Stimulated activated CD4-positive, alpha-beta T cell treated with anti-CD3 and anti-CD28 coated beads, TNF-alpha, amount 100 ng/mL, for 48 hours (primary cell): ENCODE measurements at places on chromosomes 13 and 19.
A peak's percentile ranks its signal among the peaks of the same experiment; 100 is the strongest.

DNA sequence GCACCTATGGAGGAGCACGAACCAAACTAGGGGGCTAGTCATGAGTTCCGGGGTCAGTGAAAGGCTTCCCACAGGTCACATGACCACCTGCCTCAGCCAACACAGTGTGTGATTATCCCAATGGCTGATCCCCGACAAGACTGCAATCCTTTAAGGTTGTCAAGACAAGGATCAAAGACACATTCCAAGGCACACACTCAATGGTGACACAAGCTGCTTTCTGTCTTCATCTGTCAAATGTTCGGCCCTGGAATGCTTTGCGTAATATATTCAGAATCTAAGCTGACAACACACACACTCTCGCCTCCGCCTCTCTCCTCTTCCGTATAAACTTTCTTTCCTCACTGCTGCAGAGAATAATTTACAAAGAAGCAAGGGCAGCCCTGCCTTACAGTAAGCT is 11.7 kb downstream of the RANBP3 start:
- DNase-seq, result no peak

GRCh38 chr19:38201731-38202130 is 22.3 kb downstream of the DPF1 start:
- no peak for DNase-seq

DNA sequence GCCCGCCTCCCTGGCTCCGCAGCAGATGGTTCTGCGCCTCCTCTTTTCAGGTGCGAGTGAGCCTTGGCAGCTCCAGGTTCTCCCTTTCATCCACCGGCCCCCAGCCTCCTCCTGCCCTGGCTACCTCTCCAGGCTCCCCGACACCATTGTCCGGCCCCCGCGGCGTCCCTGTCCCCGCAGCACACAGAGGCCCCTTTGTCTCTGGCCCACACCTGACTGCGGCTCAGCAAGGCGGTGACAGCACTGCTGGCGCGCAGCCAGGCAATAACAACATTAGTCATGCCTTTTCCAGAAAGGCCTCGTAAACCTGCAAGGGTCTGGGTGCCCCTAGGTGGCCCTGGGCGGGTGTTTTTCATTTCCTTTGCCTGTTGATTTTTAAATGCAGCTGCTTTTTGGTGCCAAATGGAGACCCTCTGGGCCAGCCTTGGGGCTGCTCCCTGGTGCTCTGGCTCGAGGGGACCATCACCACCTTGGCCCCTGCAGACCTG is 73.2 kb upstream of the MEDAG start:
- peak; percentile 60 for DNase-seq

DNA sequence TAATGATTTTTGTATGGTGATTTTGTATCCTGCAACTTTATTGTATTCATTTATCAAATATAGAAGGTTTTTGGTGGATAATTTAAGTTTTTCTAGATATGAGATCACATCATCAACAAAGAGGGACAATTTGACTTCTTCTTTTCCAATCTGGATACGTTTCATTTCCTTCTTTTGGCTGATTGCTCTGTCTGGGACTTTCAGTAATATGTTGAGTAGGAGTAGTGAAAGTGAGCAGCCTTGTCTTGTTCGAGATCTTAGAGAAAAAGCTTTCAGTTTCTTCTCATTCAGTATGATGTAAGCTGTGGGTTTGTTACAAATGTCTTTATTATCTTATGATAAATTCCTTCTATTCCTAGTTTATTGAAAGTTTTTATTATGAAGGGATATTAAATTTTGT is 352.0 kb upstream of the DACH1 start:
- DNase-seq, result no peak

DNA sequence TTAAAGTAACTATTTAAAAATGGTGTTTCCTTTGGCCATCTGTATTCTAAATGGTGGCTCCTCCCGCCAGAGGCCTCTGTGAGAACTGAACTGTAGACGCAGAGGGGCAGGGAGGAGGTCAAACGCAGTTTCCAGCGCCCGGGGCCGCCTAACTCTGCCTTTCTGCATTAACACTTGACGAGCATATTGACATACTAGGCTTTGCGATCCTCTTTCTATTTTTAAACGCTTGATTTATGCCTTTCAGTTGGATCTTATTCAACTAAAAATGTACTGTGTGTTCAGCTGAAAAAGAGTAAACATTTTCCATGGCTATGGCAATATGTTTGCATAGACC is 74.7 kb downstream of the SPACA7 start:
- no peak for DNase-seq

- DNase-seq, result no peak
Measured at GRCh38 chr19:17826508-17827056, 5.3 kb upstream of the INSL3 start.

- no peak for DNase-seq
Measured at GRCh38 chr13:73913079-73913740, 221.0 kb downstream of the KLF12 start.

DNA sequence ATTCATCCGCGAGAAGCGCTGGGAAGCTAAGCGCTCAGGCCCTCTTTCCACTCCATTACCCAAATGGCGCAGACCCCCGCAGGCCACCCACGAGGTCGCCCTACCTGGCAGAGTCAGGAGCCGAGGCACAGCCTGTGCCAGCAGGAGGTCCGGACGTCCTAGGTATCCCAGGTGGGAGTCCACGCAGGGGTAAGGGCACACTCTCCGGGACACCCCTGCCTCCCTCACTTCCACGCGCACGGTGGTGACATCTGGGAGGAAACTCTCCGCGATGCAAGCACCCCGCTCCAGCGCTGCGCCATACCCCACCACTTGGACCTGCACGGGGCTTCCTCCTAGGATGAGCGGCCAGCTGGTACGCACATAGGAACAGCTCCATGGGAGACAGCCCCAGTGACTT is 95.1 kb upstream of the ARHGEF7 start:
- DNase-seq, result no peak

DNA sequence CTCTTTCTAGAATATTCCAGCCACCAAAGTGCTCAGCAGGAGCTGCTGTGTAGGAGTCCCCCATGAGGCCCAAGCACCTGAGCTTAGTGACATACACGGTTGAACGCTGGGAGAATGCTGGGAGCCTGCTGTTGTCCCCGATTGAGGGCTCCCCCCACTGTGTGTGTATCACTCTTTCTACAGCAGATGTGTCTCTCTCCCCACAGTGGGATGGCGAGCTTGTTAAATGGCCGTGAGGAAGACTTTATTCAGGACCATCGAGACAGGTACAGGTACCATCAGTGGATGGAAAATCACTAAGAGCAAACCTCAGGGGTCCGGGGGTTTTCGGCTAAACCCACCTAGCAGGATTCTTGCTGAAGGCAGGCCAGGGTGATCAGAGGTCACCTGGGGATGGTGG is 22.7 kb downstream of the EPN1 start:
- no peak for DNase-seq

- DNase-seq, result no peak
Measured at GRCh38 chr19:4878491-4878968, 11.1 kb upstream of the PLIN3 start.

DNA sequence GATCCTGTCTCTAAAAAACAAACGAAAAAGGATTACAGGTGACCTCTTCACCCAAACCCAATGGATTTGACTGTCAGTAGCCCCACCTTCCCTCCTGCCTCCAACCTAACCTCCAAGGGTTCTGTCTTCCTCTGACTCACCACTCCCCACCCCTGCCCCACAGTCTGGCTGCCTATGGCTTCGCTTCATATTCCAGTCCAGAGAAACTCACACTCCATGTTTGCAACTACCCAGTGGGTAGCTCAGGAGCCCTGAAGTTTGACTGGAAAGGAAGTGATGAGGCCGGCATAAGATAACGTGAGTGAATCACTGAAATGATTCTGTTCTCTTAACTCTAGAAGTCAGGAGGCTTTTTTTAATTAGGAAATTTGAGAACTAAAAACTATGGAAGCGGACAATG is 303.9 kb downstream of the FOXO1 start:
- no peak for DNase-seq

DNA sequence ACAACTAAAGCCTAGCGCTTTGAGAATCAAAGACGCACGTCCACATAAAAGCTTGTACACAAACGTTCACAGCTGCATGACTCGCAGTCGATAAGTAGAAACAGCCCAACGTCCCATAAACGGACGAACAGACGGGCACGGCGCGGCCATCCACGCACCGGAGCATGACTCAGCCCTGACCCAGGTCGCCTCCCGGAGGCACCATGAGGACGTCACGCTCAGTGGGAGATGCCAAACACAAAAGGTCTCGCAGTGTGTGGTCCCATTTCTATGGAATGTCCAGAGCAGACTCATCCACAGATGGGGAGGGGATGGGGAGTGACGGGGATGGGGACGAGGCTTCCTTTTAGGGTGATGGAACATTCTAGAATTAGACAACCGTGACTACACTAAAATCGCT is 9.4 kb downstream of the POLRMT start:
- no peak for DNase-seq

GRCh38 chr13:94324767-94325540 is 154.5 kb downstream of the DCT start:
- no peak for DNase-seq

GRCh38 chr13:27691207-27691606 is 69.5 kb downstream of the POLR1D start:
- DNase-seq, result no peak

- no peak for DNase-seq
Measured at GRCh38 chr13:57784633-57785032, 153.1 kb downstream of the PCDH17 start.

DNA sequence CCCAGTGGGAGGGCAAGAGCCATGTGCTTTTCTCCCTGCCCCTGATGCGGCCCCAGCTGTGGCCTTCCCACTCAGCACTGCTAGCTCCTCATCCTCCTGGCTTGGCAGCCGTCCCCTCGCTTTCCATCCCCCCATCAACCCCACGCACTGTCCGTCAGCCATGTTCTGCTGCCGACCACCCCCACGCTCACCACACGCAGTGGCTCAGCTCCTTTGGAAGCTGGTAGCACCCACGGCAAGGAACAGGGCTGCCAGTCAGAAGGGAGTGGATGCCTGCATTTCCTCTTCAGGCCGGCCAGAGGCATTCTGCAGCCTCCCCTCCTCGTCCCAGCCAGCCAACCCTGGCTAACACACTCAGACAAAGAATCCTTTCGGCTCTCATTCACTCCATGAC is 6.3 kb downstream of the CALM3 start:
- no peak for DNase-seq

DNA sequence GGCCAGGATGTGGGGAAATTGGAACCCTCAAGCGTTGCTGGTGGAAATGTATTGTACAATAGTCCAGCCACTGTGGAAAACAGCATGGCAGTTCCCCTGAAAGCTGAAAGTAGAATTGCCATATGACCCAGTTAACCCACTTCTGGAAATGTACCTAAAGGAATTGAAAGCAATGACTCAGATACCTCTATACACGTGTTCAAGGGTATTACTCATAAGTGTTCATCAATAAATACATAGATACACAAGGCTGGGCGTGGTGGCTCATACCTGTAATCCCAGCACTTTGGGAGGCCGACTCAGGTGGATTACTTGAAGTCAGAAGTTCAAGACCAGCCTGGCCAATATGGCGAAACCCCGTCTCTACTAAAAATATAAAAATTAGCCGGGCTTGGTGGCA is 71.9 kb upstream of the IRS2 start:
- DNase-seq, result no peak

GRCh38 chr13:23678795-23679194 is 108.6 kb downstream of the TNFRSF19 start:
- DNase-seq, result no peak

- DNase-seq, result no peak
Measured at GRCh38 chr19:58514564-58515022, 2.8 kb upstream of the SLC27A5 start.

GRCh38 chr13:111337741-111338140 is 17.3 kb downstream of the TEX29 start:
- no peak for DNase-seq

- peak; percentile 60 for DNase-seq
Measured at GRCh38 chr19:47112166-47112996, 1.2 kb downstream of the ZC3H4 start.
